ENCODE measurements at places on chromosomes 6 and 20. TPM values are rescaled to one million over a fixed set of nuclear protein-coding genes. Genes with fewer than 3 reads are reported as not detected.

DNA sequence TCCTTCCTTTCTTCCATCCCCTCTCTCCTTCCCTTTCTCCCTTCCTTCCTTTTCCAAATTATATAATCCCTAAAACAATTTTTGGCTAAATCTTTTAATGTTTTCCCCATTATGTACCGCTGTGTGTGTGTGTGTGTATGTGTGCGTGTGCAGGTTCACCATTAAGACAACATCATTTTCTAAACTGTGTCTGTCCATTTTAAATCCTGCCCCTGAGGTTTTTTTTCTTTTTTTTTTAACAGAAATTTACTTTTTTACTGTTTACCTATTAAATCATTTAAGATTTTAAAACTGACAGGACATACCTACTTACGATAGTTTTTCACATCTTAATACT lies 366.3 kb upstream of the EPHA7 start:
- DNase-seq: no peak

- no peak for DNase-seq
Measured at GRCh38 chr6:45555981-45556771, 178.4 kb upstream of the SUPT3H start.

DNA sequence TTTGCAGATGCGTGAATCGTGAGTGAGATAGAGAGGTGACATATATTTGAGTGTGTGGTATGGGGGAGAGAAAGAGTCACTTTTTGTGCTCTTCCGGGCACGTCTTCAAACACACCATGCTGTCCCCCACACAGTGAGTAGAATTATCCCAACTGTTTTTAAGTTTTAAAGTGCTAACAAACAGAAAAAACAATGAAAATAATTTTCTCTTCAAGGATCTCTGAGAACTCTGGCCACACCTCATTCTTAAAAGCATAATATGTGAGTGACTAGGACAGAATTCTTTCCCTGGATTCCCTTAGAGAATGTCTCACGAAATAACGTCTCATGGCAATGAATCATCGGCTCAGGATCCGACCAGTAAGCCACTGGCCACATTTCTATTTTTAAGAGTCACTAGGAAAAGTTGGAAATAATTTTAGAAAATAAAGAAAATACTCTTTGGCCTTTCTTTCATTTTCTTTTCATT lies 235.7 kb upstream of the ZNF217 start:
- DNase-seq: no peak

EEF1A2 gene
- 0.12 TPM for total RNA-seq

GRCh38 chr6:24761193-24761835 lies 13.4 kb upstream of the GMNN start:
- DNase-seq: no peak

CDH26 gene
- total RNA-seq: 1.5 TPM

DNA sequence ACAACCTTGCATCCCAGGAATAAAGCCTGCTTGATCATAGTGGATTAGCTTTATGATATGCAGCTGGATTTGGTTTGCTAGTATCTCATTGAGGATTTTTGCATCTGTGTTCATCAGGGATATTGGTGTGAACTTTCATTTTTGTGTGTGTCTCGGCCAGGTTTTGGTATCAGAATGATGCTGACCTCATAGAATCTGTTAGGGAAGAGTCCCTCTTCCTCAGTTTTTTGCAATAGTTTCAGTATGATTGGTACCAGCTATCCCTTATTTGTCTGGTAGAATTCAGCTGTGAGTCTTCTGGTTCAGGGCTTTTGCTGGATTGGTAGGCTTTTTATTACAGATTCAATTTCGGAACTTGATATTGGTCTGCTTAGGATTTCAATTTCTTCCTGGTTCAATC lies 132.5 kb downstream of the ZFAND3 start:
- no peak for DNase-seq

GRCh38 chr6:52409499-52409898 lies 10.6 kb upstream of the EFHC1 start:
- DNase-seq: no peak
